ENCODE measurements at places on chromosomes 7 and 10.

DNA sequence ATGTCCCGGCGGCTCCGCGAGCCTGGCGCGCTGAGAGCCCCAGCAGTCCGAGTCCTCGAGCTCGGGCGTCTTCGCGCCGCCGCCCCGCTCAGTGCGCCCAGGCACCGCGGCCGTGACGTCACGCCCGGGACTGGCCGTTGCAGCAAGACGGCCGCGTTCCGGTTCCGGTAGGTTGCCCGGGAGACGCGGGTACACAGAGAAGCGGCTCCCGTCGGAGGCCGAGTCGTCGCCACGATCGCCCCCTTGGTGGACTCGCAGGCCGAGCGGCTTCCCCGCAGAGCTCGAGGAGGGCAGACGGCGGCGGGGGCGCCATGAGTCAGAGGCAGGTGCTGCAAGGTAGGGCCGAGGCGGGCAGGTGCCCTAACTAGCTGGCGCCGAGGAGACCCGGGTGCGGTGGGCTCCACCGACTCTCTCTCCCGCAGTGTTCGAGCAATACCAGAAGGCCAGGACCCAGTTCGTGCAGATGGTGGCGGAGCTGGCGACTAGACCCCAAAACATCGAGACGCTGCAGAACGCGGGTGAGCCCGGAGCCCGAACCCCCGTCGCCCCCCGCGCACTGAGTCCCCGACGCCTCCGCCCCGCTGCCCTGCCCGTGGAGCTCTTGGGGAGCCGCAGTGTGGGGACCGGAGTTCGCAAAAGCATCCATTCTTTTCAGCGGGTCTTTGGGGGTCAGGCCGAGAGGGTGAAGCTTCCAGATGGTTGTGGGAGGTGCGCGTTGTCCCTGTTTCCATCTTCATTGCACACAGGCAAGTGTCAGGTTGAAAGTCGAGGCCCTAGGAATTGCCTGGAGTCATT, at the start of gene SPAG6:
Gene SPAG6, plus strand, starts transcription at position 196 of the 795 bp plus-strand sequence. Its CDS starts 116 bp downstream, at position 312.
- DNase-seq: peak; percentile 73

GRCh38 chr10:37992083-37992482, 15.6 kb upstream of the ZNF25 start:
- DNase-seq: no peak

GRCh38 chr10:99768556-99768955, 13.9 kb upstream of the ABCC2 start:
- DNase-seq: no peak

DNA sequence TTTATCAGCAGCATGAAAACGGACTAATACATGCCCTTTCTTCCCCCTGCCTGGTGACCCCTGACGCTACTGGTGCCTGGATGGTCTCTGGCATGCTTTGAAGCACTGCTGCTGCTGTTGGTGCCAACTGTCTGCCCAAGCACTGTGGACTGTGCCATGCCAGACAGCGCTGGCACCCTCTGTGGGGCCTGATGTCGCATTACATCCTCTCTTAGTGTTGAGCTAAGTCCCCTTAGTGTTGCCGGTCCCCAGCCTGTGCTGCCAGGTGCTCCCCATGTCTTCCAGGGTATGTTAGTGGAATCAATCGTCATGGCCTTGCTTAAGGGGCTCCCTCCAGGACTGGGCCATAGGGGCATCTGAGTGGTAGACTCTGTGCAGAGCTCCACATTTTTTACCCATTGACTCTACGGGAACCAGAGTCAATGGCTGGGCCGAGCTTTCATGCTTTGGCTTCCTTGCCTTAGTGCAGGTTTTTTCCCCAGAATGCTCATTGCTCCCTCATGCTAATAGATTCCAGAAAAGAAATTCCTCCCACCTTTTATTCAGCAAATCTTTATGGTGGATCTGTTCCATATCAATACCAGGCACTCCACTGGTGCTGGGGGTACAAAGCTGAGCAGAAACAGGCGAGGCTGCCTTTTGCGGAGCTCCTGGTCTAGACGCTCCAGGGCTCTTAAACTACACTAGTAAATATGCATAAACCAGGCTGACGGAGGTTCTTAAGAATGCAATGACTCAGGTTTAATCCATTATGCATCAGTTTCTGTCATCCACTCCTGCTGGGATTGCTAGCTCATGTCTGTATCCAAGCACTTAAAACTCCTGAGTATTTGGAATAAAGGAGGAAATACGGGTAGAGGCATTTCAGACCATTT, 21.8 kb upstream of the MRC1 start:
- no peak for DNase-seq

DNA sequence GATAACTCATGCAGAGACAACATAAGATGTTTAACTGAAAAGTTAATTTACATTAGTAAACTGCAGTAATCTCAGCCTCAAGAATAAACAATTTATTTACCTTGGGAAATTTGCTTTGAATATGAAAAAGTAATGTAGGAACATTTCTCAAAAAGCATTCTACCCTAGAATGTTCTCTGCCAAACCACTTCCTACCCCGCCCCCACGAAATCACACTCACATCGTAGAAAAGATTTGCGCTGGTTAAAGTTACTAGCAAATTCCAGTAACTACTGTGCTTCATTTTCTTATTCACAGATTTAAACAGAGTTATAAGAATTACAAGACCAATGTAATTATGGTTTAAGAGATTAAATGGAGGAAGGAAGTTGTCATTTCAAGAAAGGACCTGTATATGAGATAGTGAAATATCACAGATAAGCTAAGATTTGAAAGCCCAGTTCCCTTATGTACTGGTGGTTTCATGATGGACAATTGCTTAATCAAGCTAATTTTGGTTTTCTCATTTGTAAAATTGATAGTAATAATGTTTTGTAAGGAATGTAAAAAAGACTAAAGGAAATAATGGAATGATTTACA, 175.4 kb downstream of the GNAI1 start:
- DNase-seq: peak; percentile 33

DNA sequence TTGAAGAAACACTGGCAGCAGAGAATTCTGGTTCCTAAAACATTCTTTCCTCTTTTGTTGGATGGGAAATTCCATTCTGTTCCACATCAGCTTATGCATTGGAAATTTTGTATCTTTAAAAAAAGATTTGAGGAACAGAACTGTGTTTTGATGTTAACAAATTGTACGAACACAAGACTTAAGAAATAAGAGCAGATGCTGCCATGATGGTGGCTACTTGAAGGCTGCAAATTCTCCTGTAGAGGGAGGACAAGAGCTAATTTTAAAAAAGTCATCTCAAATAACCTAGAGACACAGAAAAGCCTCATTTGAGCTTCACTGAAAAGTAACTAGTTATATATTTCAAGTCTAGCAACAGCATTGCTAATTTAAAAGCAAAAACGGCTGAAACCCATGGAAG, 29.8 kb downstream of the NDUFB2 start:
- DNase-seq: no peak

GRCh38 chr10:97075961-97076525, 109.7 kb downstream of the SLIT1 start:
- DNase-seq: no peak

DNA sequence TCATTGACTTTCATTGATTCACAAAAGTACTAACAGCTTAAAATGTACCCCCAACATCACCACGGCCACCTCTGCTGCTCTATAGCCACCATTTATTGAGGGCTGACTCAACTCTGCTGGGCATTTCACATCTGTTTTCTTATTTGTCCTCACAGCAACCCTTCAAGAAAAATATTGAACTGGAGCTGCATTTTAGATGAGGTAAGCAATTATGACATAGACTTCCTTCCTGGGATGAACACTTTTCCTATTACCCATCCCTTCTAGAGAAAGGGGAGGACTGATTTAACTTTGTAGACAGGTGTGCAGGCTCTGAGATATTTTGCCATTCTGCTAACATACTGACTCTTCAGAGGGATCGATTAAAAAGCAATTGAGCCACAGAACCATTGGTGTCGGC, 217.4 kb downstream of the CACNA2D1 start:
- DNase-seq: no peak

- DNase-seq: no peak
Measured at GRCh38 chr10:59002011-59002410, 174.4 kb upstream of the PHYHIPL start.

- DNase-seq: no peak
Measured at GRCh38 chr10:119468542-119469324, 73.8 kb downstream of the RGS10 start.

Data from stimulated activated CD8-positive, alpha-beta memory T cell treated with anti-CD3 and anti-CD28 coated beads, Interleukin-4, amount 100 ng/mL, for 48 hours (primary cell).